ENCODE measurements at places on chromosomes 6 and 20. TPM values are rescaled to one million over a fixed set of nuclear protein-coding genes. Genes with fewer than 3 reads are reported as not detected.

Gene PRDM13
- total RNA-seq, result not detected

GRCh38 chr20:44646023-44646640 lies 5.4 kb downstream of the ADA start:
- no peak overlapping the region for H3K27ac ChIP-seq
- H3K27me3 ChIP-seq, result no peaks in the 10 kb centered on the region
- H3K36me3 ChIP-seq, result no peaks in the 10 kb centered on the region
- H3K4me3 ChIP-seq, result no peak overlapping the region
- DNase-seq, result no peak

Gene ADAM33
- total RNA-seq, result 0.43 TPM

GRCh38 chr6:12381587-12381986 lies 91.4 kb downstream of the EDN1 start:
- no peaks in the 10 kb centered on the region for H3K36me3 ChIP-seq

DNA sequence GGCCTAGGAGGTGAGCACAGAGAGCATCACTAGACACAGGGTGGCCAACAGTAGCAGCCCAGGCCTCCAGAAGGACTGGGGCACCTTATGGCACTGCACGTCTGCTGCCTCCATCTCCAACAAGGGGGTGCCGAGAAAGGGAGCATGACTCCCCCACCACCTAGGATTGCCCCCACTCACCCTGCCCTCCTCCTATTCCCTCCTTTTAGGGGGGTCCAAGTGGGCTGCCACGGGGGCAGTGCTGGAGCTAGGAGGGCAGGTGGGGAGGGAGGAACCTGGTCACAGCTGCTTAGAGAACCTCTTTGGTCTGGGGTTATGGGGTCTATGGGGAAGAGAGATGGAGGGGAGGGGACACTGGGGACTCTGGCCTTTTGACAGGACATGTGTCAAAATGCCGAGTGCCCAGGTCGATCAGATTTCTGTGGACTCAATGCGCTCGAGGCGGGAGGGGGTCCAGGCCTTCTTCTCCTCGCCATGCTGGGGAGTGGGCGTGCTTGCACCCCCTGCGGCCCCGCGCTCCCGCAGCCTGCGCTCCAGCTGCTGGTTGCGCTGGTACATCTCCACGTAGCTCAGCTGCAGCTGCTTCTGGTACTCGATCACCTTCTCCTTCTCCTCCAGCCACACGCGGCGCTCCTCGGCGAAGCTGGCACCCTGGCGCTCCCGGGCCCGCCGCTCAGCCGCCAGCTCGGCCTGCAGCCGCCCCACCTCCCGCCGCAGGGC lies 4.5 kb upstream of the FASTKD5 start:
- H3K4me1 ChIP-seq, result no peaks in the 10 kb centered on the region
- H3K4me3 ChIP-seq, result no peak overlapping the region
- no peaks in the 10 kb centered on the region for H3K27me3 ChIP-seq

- H3K36me3 ChIP-seq, result no peaks in the 10 kb centered on the region
- no peaks in the 10 kb centered on the region for H3K4me1 ChIP-seq
- DNase-seq, result no peak
- no peak overlapping the region for H3K4me3 ChIP-seq
Observed at GRCh38 chr20:57705127-57705899, 4.5 kb downstream of the PMEPA1 start.

DNA sequence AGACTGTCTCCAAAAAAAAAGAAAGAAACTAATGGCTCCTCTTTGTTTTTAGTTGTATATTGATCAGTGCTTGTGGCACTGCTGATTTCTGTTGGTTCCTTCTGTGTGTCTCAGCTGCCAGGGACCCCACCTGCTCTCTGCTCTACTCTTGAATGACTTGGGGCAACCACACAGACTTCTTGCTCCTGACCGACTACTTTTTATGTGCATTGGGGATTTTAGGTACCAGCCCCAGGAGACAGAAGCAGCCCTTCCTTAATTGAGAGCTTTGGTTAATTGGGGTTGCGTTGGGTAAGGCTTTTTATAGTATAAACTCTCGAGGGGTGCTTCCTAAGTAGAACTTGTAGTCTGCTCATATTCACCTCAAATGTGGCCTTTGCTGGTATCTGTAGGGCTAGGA lies 6.9 kb downstream of the STK35 start:
- H3K36me3 ChIP-seq, result no peaks in the 10 kb centered on the region
- no peak overlapping the region for H3K27ac ChIP-seq
- no peaks in the 10 kb centered on the region for H3K27me3 ChIP-seq
- no peak overlapping the region for H3K4me3 ChIP-seq

GRCh38 chr20:38315290-38315966 lies 11.5 kb downstream of the BPI start:
- H3K27me3 ChIP-seq, result no peaks in the 10 kb centered on the region
- no peak overlapping the region for H3K4me3 ChIP-seq
- H3K4me1 ChIP-seq, result no peaks in the 10 kb centered on the region
- H3K27ac ChIP-seq, result no peak overlapping the region
- no peak for DNase-seq

DNA sequence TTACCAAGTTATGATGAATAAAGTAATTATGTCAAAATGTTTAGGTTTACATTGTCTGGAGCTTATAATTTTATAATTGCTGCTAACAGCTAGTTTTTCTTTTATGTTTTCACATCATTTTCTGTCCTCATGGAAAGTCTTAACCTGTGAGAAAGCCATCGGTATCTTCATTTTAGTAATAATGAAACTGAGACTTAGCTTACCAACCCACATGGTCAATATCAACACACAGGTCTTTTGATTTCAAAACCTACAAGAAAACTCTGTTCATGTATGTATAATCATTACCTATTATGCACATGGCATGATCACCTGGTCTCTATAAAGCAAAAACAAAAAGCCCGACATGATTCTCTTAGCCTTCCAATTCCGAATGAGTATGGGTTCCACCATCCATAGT lies 61.9 kb downstream of the KCNQ5 start:
- no peaks in the 10 kb centered on the region for H3K27me3 ChIP-seq
- H3K4me3 ChIP-seq, result no peak overlapping the region
- H3K27ac ChIP-seq, result no peak overlapping the region
- no peaks in the 10 kb centered on the region for H3K4me1 ChIP-seq
- no peaks in the 10 kb centered on the region for H3K36me3 ChIP-seq

Data from right lobe of liver (tissue), 6 donors.